ENCODE measurements at places on chromosomes 7 and 10.
A peak's percentile ranks its signal among the peaks of the same experiment; 100 is the strongest.

DNA sequence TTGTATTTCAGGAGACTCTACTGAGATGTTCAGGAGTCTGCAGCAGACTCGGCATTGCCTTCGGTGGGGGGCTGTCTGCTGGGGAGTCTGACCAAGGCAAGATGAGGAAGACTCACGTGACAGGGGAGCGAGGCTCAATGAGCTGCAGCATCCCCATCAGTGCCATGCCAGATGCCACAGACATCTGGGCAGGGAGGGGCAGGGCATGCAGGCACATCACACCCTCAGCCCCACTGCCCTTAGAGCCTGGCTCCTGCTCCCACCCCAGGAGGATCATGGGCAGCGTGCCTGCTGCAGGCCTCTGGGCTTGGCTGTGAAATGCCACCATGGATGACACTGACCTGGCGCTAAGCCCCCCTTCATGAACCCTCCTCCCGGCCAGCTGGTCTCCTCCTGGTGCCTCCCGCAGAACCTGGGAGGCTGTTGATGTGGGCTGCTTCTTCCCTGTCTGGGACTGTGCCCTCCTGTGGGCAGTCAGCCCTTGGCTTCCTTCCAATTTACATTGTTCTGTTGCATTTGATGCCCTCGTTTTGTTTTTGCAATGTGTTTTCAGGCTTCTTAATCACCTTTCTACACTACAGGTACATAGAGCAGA is 235.0 kb downstream of the PAXIP1 start:
- DNase-seq: no peak

DNA sequence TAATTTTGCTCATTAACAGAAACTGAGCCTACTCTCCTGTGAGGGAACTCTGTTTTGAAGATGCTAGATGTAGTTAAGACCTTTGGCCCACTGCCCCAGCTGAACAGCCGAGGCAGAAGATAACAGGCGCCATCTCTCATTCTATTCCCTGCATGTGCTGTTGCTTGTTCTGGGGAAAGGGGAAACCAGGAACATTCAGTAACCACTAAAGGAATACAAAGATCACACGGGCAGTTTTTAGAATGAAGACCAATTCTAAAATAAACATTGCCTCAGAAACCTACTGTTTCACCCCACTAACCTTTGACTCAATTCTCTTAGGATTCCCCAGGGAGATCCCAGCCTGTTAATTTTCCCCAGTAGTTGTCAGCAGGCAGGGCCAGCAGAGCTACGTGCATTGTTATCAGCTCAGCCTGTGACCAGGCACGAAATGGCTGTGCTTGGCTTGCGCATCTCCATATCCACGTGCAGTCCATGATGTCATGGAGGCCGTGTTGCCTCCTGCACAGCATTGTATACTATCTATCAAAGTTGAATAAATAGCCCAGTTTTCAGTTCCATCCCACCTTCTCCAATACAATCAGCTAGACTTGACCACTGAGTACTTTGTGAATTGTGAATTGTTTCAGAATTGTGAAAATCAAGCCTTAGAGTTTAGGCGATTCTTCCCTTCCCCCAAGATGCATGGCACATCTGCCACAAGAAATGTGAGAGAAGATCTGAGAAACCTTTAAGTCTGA is 36.0 kb downstream of the ANK3 start:
- DNase-seq: no peak

- peak; percentile 32 for DNase-seq
Observed at GRCh38 chr10:78543749-78544362, 510.2 kb downstream of the RPS24 start.

DNA sequence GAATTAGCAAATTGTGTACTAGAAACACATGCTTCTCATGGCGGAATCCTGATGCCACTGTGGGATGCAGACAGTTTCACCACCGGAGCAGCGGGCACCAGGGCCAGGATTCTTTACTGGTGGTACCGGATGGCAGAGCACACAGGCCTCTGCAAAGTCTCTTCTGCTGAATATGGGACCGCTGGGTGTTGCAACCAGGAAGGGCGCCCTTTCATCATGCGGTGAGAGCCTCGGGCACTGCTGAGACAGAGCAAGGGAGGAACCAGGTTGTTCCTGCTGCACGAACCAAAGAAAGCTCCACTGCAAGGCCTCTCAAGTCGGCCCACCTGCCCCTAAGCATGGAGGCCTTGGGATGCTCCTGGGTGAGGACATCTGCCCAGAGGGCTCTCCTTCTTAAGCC is 57.0 kb upstream of the NMT2 start:
- no peak for DNase-seq

DNA sequence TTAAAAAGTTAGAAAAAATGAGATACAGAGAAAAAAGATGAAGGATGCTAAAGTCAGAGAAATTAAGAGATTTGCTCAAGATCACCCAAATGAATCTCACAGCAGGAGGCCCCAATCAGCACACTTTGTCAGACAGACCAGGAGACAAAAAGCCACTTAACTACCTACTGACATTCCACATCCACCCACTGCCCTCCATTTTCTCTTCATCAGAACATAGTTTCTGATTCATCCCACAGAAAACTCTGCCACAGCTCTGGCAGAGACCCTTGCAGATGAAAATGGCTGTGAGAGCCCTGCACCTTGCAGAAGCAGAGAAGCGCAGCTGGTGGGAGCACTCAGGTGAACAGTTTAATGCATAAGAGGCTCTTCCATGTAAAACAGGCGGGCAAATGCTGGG is 26.6 kb downstream of the DGKI start:
- DNase-seq: no peak

GRCh38 chr10:62900829-62901571 is 84.8 kb upstream of the EGR2 start:
- no peak for DNase-seq

GRCh38 chr7:22992874-22993840 is 20.8 kb downstream of the HYCC1 start:
- no peak for DNase-seq

DNA sequence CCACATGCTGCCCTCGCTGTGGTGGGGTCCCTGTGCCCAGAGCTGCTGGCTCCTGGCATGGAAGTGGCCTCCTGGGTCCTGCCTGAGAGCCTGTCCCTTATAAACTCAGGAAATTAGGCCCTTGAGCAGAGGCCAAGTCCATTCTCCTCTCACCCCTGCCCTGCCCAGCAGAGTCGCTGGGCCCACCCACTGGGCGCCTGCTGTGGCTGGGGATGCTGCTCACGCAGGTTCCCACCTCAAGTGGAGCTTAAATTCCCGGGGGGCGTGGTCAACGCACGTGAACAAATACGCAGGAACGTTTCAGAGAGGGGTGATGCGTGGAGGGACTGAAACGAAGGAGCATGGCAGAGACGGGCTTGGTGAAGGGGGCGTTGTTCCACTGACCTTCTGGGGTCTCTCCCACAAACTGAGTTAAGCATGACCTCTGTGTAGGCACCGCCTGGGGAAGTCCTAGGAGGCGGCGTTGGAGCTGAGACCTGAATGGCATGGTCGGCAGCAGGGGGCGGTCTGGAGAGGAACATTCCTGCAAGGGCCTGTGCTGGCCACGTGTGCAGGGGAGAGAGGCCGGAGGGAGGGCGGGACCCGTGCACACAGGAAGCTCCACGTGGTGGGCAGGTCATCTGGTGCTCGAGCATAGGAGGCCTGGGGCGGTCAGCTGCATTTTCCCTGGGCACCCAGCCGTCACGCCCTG is 27.9 kb downstream of the FAM20C start:
- peak; percentile 46 for DNase-seq

DNA sequence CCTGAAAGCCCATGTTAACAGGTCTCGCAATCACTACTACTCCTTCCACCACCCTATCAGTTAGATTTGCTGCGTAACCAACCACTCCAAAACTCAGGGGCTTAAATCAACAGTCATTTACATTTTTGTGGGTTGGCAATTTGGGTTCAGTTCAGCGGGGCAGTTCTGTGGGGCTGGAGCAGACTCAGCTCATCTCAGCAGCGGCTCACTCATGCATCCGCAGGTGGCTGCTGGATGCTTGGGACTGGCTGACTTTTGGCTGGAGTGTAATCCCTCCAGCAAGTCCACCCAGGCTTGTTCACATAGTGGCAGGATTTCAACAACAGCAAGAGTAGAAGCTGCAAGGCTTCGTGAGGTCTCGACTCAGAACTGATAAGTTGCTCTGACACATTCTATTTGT is 79.2 kb downstream of the NEUROD6 start:
- no peak for DNase-seq

- DNase-seq: no peak
Observed at GRCh38 chr7:28755255-28755654, 202.9 kb downstream of the TRIL start.

GRCh38 chr10:48456808-48457761 is 147.8 kb downstream of the ARHGAP22 start:
- peak; percentile 27 for DNase-seq

GRCh38 chr7:5596046-5596895 is 172.6 kb upstream of the TNRC18 start:
- DNase-seq: peak; percentile 91

DNA sequence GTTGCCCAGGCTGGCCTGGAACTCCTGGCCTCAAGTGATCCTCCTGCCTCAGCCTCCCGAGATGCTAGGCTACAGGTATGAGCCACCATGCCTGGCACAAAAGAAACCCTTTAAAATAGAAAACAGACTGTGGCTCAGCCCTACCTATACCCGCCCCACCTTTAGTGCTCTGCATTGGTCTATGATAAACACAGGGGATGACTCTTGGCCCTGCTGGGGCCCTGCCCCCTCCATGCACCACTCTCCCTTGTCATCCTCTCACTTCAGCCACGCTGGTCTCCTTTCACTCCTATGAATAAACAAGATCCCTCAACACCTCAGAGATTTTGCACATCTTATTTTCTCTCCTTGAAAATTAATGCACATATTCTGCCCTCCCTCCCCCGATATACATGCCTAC is 251.4 kb upstream of the KLF14 start:
- no peak for DNase-seq

DNA sequence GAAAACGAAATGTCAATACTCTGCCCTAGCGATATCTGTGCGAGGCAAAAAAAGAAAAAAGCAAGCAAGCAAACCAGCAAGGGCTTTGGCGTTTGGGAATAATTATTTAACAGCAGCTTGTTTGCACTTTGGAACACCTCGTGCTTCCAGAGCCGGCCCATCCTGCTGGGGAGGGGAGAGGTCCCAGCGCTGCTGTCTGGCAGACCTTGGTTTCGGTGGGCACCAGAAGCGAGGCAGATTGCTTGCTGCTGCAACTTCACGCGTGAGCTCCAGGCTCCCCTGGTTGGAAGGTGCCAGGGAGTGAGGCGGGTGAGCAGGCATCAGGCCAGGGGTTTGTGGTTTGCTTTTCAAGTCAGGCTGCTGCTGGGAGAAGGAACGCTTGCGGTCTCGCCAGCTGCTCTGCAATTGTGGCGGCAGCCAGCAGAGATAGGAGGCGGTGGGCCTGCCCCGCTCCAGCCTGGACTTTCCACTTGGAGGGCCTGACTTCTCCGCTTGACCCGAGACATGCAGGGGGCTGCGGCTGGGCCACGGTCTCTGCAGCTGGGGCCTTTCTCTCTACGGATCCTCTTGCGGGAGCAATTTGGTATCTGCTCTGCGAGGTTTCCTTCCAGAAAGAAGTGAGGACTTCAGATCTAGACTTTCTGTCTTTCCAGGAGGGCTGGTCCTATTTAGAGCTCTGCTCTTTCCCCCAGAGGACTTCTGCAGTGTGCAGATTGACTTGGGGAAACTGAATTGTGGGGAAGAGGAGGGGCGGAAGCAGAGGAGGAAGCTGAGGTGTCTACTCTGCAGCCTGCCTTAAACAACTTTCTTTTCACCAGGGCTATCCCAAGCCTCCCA is 131.4 kb downstream of the PRPF18 start:
- DNase-seq: peak; percentile 73

DNA sequence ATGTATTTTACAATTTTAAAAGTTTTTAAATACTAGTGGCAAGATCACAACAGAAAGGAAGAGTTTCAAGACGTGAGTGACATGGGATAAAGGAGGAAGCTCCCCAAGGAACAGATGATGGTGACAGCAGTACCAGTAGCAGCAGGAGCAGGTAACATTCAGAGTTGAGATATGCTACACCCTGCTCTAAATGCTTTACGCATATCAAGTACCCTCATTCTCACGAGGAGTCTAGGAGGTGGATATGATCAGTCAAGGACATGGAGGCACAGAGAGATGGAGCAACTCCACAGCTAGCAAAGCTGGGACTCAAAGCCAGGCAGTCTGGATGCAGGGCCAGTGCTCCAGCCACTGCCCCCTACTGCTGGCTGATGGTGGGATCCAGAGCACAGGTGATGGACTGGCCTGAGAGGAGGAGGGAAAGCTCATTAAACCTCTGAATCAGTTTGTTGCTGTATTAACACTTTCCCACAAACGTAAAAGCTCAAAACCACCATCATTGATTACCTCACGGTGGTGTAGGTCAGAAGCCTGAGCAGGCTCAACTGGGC is 17.5 kb downstream of the RP9 start:
- DNase-seq: no peak

DNA sequence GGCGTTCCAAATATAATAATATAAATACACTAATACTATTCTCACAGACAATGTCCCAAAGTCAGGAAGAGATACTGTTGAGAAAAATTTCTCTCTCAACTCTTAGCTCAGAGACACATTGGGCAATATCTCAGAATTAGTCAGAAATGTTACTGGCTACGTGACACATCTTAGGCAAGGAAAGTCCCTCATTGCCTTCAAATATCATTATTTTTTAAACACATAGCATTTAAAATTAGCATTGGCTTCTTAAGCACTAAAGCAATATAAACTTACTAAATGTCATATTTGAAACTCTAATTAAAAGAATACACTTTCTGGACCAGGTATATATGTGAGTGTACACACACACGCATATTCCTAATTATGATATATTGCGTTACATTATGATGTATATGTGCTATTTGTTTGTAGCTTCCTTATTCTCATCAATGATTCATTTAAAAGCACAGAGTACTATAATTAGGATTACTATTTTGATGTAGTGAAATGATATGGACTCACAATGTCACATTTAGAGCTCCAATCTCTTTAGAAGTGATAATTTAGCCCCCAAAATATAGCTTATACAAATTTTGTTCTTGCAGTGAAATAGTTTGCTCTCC is 255.8 kb downstream of the TWIST1 start:
- peak; percentile 57 for DNase-seq

DNA sequence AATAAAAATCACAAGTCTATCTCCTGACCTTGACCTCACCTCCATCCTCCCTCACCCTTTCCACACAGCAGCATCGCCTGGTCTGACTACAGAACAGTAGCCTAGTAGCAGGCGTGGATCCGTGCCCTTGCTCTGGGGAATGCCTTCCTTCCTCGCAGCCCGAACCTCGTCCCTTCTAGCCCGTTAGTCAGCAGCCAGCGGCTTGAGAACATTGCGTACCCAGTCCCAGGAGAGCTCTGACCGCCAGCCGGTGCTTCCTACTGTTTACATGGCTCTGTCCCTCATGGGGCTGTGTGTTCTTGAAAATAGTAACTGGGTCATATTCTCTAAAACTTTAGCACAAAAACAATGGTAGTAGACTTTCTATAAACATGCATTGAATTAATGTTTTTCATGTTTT is 682.7 kb upstream of the IGFBP3 start:
- no peak for DNase-seq

- DNase-seq: no peak
Observed at GRCh38 chr7:36317276-36317675, 72.4 kb upstream of the ANLN start.

- no peak for DNase-seq
Observed at GRCh38 chr7:126657599-126658358, 595.0 kb downstream of the GRM8 start.
